ENCODE measurements at places on chromosomes 1 and 21. TPM values are rescaled to one million over a fixed set of nuclear protein-coding genes. Genes with fewer than 3 reads are reported as not detected.

The KPRP gene
- total RNA-seq = not detected

The NHLH1 gene
- not detected for total RNA-seq

The CDC73 gene
- 59.5 TPM for total RNA-seq

The MCM3AP gene
- total RNA-seq = 62.9 TPM

The CACNA1E gene
- 1.2 TPM for total RNA-seq

The IL19 gene
- total RNA-seq = not detected

The CFH gene
- 27.8 TPM for total RNA-seq

The ANKRD34A gene
- total RNA-seq = 0.52 TPM

The C1orf141 gene
- total RNA-seq = not detected

The FCRL1 gene
- not detected for total RNA-seq

Measured in left ventricle myocardium superior (tissue), 1 donor.